ENCODE measurements at places on chromosomes 7 and 10.

GRCh38 chr10:48941427-48942075 lies 1.9 kb upstream of the LRRC18 start:
- no peak for DNase-seq

DNA sequence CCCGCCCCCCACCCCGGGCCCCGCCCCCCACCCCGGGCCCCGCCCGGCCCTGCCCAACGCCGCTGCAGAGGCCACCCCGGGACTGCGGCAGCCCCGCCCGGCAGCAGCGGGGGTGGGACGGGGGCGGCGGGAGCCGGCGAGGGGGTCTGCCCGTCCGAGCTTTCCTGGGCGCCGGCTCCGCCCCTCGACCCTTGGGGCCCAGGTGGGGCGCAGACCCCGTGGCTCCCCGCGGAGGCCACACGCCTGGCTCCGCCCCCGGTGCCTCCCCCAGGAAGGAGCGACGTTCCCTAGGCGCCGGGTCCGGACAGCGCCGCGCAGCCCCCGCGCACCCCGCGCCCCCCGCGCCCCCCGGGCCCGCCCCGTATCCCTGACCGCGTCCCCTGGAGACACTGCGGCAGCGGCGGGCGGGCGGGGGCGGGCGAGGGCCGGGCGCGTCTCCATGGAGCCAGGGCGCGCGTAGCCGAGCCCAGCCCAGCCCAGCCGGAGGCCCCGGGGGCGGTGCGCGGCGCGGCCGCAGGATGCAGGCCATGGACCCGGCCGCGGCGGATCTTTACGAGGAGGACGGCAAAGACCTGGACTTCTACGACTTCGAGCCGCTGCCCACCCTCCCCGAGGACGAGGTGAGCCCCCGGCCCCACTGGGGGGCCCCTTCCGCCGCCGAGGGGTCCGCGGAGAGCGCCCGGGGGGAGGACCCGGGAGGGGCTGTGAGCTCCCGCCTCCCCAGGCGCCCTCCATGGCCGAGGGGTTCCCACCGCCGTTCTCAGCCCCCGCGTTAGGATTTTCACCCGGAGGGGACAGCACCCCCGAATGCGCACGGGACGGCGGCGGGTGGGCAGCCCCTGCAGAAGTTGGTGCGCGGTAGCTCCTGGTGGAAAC lies at the start of gene KNDC1:
Gene KNDC1, plus strand, starts transcription at position 270 of the 876 bp plus-strand sequence. Its CDS starts 249 bp downstream, at position 519.
- DNase-seq, result peak; percentile 76

- no peak for DNase-seq
Measured at GRCh38 chr7:27419581-27420177, 177.1 kb downstream of the EVX1 start.

DNA sequence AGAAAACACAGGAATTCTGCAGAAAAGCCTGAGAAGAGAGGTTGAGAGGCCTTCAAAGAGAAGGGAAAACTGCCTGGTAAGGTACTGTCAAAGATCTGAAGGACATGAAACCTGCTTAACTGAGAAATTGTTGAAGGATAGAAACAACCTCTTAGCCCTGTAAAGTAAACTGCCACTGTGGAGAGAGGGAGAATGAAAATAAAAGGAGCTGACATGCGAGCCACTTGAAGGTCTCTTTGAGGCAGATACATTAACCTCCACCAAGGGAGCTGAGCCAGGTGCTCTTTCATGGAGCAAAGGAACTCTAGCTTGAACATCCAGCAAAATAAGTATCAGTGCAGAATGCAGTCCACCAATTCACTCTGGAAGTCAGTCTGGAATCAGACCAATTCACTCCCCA lies 108.8 kb upstream of the FEZF1 start:
- no peak for DNase-seq

- DNase-seq, result no peak
Measured at GRCh38 chr7:13920053-13920697, 69.3 kb downstream of the ETV1 start.

DNA sequence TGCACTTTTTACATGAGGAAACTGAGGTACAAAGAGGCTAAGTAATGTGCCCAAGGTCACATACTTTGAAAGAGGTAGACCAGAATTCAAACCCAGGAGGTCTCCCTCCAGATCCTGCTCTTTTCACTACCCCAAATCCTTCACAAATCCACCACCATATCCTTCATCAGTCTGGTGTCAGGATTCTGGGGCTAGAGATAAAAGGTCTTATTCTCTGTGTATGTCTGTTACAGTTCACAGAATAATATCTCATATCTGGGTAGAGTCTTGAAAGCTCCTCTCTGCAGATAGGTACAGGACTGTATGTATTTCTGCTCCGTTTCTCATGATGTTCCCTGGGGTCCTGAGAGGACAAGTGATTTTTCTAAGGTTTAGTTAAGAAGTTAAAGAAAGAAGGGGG lies 4.9 kb downstream of the PIK3CG start:
- no peak for DNase-seq

- DNase-seq, result no peak
Measured at GRCh38 chr10:133277993-133278576, 1.4 kb upstream of the ADAM8 start.

- DNase-seq, result no peak
Measured at GRCh38 chr10:34711500-34711899, 103.6 kb downstream of the PARD3 start.

GRCh38 chr10:71005337-71006305 lies 117.3 kb upstream of the PCBD1 start:
- DNase-seq, result no peak

DNA sequence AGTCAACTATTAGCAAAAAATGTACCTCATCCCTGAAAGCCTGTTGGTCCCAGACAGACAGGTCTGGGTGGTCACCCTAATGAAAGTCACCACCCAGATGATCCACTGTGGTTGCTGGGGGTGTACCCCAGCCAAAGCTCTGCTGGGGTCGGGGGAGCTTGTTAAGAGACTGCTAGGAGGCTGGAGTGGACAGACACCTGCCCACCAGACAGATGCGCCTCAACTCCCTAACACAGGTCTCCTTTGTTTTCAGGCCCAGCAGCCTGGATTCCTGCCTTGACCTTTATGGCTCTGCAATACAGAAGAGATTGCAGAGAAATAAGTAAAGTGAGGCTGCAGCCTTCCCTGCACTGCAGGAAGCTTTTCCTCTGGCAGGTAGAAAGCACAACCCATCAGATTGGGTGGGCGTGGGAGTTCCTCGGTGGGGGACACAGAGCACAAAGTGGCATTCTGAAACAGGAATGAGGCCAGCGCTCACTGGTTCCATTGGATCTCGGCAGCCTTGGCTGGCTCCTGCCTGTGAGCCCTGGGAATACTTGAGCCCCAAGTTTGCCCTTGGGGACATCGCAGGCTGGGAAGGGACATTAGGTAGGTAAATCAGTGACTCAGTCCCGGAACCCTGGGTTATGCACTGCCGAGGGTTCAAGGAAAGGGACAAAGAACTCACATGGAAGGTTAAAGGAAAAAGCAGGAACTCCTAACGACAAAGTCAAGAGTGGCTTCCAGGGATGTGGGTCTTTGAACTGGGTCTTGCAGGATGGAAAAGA lies 18.0 kb upstream of the ZNF488 start:
- no peak for DNase-seq

DNA sequence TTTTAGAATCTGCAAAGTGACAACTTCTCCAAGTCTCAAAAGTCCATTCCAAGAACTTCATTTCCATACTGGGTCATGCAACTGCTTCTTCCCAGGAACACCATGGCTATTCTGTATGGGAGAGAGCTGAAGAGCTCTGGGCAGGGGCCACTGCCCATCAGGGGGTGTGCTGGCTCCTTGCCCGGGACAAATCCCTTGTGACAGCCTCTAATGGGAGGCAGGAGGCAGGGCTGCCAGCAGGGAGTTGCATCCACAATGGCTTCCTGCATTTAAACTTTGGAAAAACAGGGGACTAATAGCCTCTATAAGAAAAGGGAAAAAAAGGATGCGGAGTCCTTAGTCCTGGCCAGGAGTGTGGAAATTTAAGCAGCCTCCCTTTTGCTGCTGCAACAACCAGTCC lies 18.4 kb upstream of the FRMD4A start:
- DNase-seq, result no peak

- DNase-seq, result no peak
Measured at GRCh38 chr7:139284252-139284896, 53.3 kb downstream of the UBN2 start.

DNA sequence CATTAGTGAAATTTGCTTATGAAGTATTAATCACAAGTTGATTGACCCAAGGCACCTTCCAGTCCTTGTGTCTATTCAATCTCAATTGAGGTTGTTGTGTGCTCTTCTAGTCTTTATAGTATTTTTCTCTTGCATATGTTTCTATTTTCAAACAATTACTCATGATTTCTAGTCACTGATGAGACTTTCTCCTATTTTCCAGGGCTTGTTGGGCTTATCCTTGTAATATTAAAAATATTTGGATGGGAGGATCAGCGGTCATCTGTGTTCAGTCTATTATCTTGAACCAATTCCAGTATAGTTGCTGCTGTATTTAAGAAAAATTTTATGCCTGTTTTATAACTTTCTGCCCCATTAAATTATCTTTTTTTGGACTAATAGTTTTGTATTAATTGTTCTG lies 154.4 kb downstream of the PTEN start:
- DNase-seq, result no peak

- DNase-seq, result no peak
Measured at GRCh38 chr7:157668884-157669767, 332.3 kb downstream of the DNAJB6 start.

GRCh38 chr7:119842786-119843185 lies 430.2 kb upstream of the KCND2 start:
- DNase-seq, result no peak

DNA sequence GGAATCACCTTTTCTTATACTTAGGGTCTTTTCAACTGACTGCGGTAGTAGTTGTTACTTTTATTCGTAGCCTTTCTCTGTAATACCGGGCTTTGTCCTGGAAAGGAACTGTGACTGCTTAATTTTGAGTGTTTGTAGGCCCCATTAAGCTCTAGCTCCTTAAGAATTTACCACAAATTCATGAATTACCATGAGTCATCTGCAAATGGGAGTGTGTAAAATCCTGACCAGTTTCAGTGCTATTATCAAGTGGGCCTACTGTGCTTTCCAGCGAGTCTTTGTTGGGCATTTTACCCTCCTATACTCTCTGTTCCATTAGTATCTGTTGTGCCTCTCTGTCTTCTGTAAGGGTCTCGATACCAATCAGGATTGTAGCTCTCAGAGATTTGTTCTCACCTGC lies 49.7 kb downstream of the ZMYND11 start:
- DNase-seq, result no peak

- DNase-seq, result no peak
Measured at GRCh38 chr10:66782776-66783175, 143.1 kb upstream of the LRRTM3 start.

DNA sequence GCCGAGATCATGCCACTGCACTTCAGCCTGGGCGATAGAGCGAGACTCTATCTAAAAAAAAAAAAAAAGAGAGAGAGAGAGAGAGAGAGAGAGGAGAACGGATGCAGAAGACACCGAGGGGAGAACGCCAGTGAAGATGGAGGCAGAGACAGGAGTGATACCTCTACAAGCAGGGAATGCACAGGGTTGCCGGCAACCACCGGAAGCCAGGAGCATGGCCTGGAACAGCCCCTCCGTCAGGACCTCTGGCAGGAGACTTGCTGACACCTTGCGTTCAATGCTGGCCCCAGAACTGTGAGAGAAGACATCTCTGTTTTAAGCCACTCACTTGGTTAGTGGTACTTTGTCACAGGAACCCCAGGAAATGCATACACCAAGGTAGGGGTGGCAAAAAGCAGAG lies 38.1 kb upstream of the DUSP5 start:
- no peak for DNase-seq

DNA sequence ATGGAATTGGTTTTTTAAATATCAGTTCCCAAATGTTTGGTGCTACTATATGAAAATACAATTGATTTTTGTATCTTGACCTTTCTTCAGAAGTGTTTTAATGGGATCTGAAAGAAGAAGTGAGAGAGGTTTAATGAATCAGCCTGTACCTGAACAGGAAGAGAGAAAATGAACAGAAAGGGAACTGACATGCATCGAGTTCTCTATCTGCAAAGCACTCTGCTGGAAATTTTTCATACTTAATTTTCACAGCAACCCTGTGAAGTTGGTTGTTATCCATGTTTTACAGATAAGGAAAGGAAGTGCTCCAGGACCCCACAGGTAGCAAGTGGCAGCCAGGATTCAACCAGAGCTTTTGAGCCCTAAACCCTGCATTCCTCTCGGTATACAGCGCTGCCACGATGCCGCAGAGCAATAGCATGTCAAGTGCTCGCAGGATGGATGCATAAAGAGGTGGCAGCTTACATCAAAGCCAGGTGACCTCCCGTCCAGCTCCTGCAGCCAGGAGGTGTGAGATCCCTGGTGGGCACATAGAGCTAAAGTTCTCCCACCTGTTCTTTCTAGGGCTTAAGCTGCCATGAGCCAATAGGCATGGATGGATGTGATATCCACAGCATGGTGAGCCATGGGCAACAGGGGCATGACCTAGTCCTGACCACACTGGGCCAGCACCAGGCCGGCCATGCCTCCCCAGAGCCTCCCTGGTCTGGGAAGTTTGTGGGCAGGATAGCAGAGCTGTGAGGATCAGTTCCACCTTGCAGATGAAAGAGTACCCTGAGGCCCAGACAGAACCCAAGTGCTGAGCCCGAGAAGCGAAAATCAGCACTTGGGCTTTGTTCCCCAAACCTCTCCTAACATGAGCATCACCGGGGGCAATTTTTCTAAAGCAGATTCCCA lies 57.2 kb downstream of the CALML3 start:
- no peak for DNase-seq

GRCh38 chr10:49761789-49762565 lies at the start of gene OGDHL:
OGDHL (minus strand) TSS chr10:49762323; CDS start chr10:49758592, 3,731 bp downstream.
- DNase-seq, result peak; percentile 92

DNA sequence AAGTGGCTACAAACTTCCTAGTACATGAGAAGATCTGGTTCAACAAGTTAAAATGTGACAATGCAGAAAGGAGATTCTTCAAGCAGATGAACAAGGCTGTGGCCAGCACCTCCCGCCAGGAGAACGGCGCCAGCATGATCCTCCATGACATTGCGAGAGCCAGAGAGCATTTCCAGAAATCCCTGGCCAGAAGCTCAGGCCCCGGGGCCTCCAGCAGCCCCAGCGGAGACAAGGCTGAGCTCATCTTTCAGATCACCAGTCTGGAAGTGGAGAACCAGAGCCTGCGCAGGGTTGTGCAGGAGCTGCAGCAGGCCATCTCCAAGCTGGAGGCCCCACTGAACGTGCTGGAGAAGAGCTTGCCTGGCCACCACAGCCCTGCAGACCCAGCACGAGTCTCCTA lies 40.1 kb upstream of the ZNF273 start:
- no peak for DNase-seq

GRCh38 chr10:110407301-110408170 lies 90.2 kb upstream of the DUSP5 start:
- no peak for DNase-seq

Data from GM13976 (cell line).